Germinal center (tissue), 1 donor: ENCODE measurements at places on chromosomes 16 and 17.

DNA sequence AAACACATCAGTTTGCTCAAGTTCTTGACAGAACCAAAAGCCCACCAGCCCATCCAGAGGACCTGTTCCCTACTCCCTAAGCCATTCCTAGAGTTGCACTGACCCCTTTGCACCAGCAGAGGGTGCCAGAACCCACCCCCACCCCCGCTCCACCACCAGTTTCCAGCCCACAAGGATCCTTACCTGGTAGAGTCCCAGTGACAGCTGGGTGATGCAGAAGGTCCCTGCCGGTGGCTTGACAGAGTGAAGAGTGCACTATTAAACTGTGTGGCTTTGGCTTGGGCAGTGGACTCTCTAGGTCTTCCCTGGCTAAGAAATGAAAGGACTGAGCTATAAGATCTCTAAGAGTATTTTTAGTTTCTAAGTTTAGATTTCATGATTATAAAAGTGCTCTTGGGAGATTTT lies 73.3 kb upstream of the MTMR4 start:
- DNase-seq: peak; percentile 77

DNA sequence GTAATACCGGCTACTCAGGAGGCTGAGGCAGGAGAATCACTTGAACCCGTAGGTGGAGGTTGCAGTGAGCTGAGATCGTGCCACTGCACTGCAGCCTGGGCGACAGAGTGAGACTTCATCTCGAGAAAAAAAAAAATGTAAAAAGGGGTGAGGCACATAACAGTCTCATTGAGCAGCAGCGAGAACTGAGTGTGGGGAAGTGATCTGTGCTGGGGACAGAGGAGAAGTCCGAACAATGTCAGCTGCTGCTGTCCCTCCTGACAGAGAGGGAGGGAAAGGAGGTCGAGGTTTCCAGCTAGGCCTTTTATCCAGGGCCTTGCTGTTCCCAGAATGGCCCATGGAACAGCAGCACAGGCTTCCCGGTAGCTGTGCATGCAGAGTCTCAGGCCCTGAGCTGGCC lies 14.0 kb downstream of the C16orf74 start:
- no peak for DNase-seq

DNA sequence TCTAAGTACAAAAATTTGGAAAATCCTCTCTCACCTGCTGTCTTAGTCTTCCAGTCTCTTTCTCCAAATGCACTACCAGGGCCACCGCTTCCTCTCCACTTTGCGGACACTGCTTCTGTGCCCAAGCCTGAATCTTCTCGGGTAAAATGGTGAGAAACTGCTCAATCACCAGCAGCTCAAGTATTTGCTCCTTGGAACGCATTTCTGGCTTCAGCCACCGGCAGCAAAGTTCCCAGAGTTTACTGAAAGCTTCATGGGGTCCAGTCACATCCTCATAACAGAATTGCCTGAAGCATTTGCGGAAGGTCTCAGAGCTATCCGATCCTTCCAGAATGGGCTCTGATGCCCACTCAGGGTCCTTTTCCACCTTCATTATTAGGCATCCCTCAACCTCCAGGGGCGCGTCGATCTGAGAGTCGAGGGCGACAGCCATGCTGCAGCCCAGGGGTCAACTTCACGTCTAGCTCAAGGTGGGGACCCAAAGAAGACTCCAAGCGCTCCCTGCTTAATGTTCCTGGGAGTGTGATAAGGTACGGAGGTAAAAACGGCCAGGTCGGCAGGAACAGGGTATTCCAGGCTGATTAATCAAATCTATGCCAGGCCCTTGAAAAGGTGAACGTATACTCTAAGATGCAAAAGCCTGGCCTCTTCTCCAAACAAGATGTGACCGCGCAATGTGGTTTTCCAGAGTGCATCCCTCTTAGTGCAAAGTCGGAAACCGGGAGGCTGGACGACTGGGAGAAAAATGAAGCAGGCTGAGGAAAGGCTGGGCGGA lies 763 bp downstream of the ZKSCAN2 start:
- DNase-seq: peak; percentile 23

DNA sequence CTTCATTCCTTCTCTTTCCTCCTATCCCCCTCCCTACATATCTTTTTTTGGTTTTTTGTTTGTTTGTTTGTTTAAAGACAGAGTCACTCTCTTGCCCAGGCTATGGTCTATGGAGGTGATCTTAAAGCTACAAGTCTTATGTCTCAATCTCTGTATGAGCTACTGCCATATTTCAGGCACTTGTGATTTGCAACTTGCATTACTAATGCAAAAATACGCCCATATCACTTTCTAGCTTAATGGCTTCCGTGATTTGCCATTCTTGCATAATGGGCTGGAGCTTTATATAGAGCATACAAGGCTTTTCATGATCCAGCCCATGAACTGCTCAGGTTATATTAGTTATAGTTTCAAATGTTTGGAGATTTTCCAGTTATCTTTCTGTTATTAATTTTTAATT lies 7.5 kb downstream of the CFAP97D1 start:
- DNase-seq: no peak

- no peak for DNase-seq
Observed at GRCh38 chr16:61547626-61548025, 488.6 kb downstream of the CDH8 start.

DNA sequence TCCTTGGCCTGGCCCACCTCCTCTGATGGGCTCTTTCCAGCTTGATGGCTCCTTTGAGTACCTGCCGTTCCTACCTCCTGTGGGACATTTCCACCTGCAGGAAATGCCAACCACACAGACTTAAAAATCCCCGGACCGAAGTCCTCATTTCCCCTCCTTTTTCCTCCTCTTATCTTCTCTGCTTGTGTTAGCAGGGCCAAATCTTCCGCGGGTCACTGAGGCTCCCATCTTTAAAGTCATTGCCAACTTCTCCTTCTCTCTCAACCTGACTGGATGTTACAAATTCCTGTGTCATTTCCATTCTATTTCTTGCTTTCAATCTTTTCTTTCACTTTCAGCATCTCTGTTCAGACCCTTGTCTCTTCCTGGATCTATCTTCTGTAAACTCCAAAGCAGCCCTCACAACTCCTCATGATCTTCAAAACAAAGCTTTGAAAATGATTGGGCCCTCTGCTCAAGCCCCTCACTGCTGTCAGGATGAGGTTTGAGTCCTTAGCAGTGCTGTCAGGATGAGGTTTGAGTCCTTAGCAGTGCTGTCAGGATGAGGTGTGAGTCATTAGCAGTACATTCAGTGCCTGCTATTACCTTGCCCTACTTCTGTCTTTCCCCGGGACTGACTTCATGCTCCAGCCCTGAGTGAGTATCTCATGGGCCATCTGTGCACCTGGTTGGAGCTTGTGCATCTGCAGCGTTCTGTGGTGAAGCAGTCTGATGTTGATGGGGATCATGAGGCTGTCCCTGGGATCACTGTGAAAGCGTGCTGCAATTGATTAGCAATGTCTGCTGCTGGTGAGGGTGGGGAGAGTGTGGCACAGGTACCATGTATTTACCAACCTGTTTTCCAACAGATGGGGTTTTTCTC lies 100.1 kb downstream of the IRF8 start:
- no peak for DNase-seq

DNA sequence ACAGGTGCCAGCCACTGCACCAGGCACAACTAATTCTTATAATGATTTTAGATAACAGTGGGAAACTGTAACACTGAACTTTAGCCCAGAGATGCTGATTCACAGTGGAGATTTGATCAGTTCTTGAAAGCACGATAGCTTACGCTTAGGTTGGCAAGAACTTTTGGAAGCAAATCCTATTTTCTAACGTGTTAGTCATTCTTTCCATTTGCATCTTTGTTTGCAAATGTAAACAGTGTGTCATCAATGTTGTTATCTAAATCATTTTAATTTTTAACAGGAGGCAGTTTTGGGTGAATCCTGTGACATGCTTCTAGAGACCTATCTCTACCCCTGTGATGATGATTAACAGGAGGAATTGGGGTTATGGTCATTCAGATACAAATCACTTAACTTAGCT lies 35.7 kb upstream of the GNA13 start:
- DNase-seq: no peak

DNA sequence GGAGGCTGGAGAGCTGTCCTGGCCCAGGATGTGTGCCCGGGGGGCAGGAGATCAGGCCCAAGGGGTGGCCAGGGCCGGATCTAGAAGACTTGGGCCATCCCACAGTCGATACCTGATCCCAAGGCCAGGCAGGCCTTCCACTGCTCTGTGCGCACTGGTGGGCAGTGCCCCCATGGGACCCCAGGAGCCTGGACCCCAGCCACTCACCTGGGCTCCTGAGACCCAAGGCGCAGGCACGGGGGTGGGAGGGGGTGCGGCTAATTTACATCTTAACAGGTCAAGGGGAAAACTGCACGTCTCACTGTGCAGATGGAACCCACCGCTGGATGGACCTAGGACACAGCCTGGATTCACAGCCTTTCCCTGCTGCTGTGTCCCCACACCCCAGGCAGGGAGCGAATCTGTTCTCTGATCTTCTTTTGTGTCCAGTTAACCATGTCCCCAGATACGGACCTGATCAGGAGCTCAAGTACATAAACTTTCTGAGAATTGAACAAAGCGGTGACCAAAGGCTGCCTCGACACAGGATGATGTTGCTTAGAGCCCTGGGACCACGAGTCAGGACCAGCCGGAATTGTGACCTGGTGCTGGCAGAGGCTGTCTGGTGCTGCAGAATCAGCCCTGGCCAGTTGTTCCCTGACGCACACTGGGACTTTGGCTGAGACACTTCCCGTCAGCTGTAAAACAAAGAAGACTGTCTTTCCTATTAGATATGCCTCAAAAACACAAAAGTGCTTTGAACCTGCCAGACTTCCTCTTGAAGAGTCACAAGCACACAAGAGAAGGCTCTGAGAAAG lies 60.6 kb downstream of the TNFRSF13B start:
- no peak for DNase-seq

DNA sequence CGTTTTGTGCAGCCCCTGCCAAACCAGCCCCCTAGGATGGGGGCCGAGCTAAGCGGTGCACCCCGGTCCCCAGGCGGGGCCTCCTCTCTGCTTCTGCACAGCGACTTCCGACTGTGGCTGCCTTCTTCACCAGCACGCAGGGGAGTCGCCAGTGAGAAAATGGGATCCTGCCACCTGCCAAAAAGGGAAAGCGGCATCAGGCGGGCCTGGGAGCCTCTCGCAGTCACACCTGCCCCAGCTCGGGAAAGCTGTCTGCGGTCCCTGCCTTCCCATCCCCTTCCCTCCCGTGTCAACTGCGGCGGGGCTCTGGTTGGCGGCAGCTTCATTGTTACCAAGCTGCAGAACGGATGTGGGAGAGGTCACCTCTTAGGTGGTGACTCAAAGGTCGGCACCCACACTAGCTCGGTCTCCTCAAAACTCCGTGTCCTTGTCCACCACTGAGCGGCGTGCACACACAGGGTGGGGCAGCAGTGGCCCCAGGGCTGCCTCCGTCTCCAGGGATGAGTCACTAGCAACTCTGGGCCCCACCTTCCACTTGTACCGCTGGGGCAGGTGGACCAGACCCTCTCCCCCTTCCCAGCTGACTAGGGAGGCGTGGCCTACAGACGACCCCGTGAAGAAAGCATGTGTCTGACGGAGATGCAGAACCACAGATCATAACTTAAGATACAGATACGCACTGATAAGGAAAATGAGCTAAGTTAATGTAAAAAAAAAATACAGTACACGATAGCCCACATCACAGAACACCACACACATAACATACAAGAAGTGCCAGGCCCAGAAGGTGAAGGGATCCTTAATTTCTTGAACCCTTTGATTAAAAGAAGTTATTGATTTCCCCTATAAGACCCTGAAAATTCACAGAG lies 1.5 kb upstream of the PCYT2 start:
- DNase-seq: no peak

- DNase-seq: no peak
Observed at GRCh38 chr17:55555772-55556171, 44.5 kb upstream of the SMIM36 start.

DNA sequence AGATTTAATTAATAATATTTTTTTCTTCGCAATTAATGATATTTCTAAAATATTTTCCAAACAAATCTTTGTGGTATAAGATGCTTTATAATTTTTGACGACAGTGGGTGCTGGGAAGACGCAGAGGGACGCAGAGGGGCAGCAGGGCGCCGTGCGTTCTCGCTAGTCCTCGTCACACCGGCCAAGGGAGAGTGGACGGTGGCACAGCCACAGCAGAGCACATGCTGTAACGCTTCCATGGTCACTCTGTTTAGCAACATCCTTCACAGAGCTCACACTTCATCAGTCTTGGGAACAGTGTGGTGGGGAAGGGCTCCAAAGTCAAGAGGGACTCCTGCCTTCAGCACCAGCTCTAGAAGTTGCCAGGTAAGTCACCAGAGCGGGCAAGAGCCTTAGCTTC lies 60.4 kb downstream of the NDEL1 start:
- DNase-seq: no peak

DNA sequence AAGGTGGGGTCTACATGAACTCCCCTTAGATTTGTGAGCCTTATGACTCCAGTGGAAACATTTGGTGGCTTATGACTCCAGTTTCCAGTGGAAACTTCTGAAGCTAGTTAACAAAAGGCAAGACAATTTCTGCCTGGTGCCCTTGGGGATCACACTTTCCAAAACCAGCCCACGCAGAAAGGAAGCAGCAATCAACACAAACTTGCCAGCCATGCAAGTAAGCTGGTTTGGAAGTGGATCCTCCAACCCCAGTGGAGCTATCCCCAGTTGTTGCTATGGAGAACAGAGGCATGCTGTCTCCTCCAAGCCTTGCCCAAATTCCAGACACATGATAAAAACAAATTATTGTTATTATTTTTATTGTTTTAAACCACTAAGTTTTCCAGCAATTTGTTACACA lies 130.9 kb downstream of the CDH11 start:
- no peak for DNase-seq

DNA sequence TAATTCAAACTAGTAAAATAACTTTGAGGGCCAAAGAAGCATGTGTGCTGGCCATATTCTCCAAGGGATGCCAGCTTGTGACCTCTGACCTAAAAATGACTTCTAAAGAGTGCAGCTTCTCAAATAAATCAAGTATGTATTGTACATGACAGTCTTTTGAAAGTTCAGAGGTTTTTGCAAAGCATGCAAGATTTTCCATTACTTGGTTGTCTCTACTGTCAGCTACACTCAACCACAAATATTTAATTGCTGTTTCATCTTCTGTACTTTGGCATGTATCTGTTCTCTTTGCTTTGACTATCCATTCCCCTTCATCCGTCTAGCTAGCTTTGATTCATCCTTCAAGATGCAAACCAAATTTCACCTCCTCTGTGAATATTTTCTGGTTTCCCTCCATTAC lies 121.9 kb upstream of the HS3ST2 start:
- DNase-seq: no peak

DNA sequence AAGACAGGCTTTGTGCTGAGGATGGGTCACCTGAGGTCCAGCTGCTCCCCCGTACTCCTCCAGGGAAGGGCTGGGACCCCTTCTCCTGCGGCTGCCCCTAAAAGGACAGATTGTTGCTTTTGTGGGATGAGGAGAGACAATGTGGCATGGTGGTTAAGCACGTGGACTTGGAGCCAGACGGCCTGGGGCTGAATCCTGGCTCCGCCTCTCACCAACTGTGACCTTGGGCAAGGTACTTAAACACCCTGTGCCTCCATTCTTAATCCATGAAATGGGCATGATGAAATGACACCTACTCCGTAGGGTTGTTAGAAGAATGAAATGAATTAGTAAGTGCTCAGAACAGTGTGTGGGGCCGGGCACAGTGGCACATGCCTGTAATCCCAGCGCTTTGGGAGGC lies 39.6 kb upstream of the PLCG2 start:
- no peak for DNase-seq
